ENCODE measurements at places on chromosomes 7 and 10. TPM values are rescaled to one million over a fixed set of nuclear protein-coding genes. Genes with fewer than 3 reads are reported as not detected.

EPHB6 gene
- total RNA-seq = 19.7 TPM

ALOX5 gene
- 1.6 TPM for total RNA-seq

GRCh38 chr7:5677538-5678294, 103.7 kb downstream of the RNF216 start:
- no peak for DNase-seq

RBM28 gene
- total RNA-seq = 68.0 TPM
